ENCODE measurements at places on chromosomes 3 and 15.
A peak's percentile ranks its signal among the peaks of the same experiment; 100 is the strongest.

GRCh38 chr3:100782348-100782747 is 73.1 kb downstream of the TFG start:
- no peak for DNase-seq

- no peak for DNase-seq
These were observed 4.1 kb upstream of the NAALADL2 start for GRCh38 chr3:174854987-174855386.

DNA sequence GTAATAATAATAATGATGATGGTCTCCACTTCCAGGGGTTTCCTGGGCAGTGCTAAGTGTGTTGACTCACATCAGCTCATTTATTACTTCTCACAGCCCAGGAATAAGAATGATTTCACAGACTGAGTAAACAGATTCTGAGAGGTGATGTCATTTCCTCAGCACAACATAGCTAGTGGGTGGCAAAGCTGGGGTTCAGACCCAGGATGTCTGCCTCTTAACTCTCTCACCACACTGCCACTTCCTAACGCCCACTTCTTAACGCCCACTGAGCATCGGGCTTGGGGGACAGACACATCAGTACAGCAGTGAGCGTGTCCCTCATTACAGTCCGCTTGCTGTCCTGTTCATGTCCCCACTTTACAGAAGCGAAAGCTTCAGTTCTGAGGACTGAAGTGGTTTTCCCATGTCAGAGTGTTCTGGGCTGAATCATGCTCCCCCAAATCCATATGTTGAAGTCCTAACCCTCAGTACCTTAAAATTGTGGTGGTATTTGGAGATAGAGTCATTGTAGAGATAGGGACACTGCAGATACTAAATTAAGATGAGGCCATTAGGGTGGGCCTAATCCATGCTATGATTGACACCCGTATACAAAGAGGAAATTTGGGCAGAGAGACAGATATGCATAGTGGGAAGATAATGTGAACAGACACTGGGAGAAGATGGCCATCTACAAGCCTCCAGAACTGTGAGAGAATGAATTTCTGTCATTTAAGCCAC is 68.0 kb downstream of the ATP2B2 start:
- peak; percentile 87 for DNase-seq

DNA sequence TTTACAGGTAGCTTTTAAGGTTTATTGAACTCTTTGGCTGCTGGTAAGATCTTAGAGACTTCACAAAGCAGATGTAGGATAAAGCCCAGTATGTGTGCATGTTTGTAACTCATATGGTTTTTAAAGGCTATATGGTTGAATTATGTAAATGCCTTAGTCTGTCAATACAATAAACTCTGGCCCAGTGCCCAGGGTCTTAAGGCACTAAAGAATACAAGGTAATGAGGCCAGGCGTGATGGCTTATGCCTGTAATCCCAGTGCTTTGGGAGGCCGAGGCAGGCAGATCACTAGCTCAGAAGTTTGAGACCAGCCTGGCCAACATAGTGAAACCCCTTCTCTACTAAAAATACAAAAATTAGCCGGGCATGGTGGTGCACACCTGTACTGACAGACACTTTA is 170.3 kb upstream of the CGNL1 start:
- DNase-seq: no peak

- DNase-seq: no peak
These were observed 55.8 kb downstream of the DAPK2 start for GRCh38 chr15:63990454-63990853.

- no peak for DNase-seq
These were observed 24.1 kb upstream of the SENP5 start for GRCh38 chr3:196843435-196844110.

Data from activated CD4-positive, alpha-beta T cell treated with anti-CD3 and anti-CD28 coated beads, Interleukin-10, Interleukin-2, amounts not matched to agents 100 ng/mL and 50 ng/mL, durations not matched to agents 16 hours and 8 hours (primary cell).